ENCODE measurements at places on chromosomes 13 and 19.
A peak's percentile ranks its signal among the peaks of the same experiment; 100 is the strongest.

DNA sequence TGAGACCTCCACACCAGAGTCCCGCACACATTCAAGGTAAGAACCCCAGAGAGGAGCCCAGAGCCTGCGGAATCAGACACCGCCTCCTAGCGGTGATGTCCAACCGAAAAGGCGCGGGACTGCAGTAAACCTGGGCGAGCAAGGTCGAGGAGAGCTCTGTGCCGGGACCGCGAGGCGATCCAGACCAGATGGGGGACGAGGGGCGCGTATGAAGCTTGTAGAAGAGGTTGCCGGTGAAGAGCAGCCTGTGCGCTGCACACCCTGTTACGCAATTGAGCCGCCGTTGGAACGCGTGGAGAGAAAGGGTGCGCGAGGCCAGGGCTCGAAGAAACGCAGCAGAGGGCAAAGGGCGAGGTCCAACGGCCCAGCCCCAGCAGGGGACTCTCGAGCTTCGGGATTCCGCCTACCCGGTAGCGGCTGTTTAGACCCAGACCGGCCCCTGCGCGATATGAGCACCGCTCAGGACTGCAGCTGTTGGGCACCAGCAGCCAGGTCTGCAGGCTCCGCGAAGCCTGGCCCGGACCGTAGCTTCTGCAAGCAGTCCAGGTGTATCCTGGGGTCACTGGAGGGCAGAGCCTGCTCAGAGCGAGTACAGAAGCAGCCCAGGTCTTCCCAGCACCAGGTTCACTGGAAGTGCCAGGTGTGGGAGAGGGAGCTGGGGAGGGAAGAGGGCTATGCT lies 65.9 kb upstream of the ZNF599 start:
- no peak for DNase-seq

- no peak for DNase-seq
These were observed 723.8 kb downstream of the UQCRFS1 start for GRCh38 chr19:28489126-28489660.

DNA sequence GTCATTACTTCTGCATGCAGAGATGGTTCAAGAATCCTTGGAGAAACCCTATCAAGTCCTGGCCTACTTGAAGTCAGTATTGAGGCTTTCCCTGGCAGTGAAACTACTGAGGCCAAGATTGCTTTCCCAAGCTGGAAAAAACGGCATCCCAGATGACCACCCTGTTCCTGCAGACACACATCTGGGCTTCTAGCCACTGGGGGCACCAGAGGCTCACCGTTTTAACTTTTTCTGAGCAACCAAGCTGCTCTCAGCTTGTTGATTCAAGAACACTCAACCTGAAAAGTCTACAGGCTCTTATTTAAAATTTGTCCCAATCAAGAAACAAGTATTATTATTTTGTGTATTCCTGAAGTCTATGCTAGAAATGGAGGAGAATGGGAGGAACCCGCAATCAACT lies 66.6 kb downstream of the SPRYD7 start:
- no peak for DNase-seq

DNA sequence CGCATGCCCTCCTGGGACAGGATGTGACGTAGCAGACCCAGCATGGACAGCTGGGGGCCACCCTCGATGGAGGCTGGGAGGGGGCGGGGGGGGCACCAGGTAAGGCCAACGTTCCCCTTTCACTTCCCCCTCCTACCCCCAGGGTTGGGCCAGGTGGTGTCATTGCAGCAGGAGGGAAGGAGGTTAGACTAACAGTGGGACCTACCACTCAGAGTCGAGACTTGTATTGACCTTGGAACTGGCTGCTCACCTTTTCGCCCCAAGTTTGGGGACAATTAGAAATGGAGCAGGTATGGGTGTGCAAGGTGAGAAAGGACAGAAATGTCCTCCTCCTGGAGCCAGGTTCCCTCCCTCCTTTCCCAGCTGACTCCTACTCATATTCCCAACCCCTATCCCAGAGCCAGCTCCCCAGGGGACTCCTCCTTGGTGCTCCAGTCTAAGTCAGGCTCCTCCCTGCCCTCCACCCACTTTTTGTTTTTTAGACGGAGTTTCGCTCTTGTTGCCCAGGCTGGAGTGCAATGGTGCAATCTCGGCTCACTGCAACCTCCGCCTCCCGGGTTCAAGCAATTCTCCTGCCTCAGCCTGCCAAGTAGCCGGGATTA lies 8.6 kb upstream of the SLC25A41 start:
- DNase-seq: no peak

GRCh38 chr19:49869009-49869483 lies 1.7 kb upstream of the PNKP start:
- DNase-seq: no peak

GRCh38 chr19:4140237-4140711 lies 13.2 kb upstream of the CREB3L3 start:
- peak; percentile 5 for DNase-seq

Data from C1 segment of cervical spinal cord (tissue), 14 donors.